Heart left ventricle (tissue), 16 donors: ENCODE measurements at places on chromosomes 7 and 10. TPM values are rescaled to one million over a fixed set of nuclear protein-coding genes. Genes with fewer than 3 reads are reported as not detected.

The FFAR4 gene
- not detected for total RNA-seq

The OPALIN gene
- total RNA-seq = not detected

DNA sequence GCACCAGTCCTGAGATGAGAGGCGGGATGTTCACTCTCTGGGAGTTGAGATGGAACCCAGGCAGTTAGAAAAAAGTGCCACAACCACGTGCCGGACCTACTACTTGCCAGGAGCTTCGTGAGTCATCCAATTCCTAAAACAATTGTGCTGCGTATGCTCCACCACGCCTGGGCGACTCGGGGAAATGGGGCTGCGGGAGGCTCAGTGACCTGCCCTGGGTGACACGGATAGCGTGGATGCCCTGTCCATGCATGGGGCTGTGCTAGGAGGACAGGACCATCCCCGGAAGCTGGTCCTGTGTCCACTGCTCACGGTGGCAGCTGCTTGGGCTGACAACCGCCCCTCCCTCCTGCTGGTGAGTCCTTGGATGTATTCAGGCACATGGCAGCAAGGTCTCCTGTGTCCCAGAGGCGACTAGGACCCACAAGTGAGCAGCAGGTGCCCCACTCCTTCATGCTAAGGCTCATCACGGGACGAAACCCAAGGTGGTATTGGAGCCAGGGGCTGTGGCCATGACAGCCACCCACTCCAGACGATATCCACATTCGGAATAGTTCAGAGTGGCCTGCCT is 90.4 kb downstream of the BMS1 start:
- no peak for DNase-seq

The ZSWIM8 gene
- total RNA-seq = 58.0 TPM

- DNase-seq = peak; percentile 91
Measured at GRCh38 chr10:132395704-132396493, 1.1 kb upstream of the PWWP2B start.

The PTF1A gene
- not detected for total RNA-seq

The MBL2 gene
- total RNA-seq = not detected

DNA sequence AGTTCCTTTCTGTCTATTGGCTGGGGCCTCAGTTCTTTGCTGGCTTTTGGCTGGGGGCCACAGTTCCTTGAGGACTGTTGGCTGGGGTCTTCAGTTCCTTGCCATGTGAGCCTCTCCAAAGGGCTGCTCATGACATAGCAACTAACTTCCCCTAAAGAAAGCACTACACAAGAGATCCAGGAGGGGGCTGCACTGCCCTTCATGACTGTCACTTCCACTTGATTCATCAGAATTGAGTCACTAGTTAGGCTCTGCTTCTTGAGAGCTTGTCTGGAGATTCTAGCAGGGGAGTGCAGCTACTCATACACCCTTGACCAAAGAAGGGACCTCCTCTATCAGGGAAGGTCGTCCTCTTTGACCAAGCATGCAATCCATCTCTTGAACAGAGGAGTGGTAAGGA is 38.0 kb upstream of the MKX start:
- DNase-seq = peak; percentile 10

- DNase-seq = no peak
Measured at GRCh38 chr7:2999078-2999500, 44.6 kb downstream of the CARD11 start.

- DNase-seq = no peak
Measured at GRCh38 chr10:88791924-88792323, 10.6 kb upstream of the LIPM start.

GRCh38 chr10:6593241-6593671 is 13.2 kb upstream of the PRKCQ start:
- DNase-seq = no peak

The TRIM50 gene
- total RNA-seq = not detected

DNA sequence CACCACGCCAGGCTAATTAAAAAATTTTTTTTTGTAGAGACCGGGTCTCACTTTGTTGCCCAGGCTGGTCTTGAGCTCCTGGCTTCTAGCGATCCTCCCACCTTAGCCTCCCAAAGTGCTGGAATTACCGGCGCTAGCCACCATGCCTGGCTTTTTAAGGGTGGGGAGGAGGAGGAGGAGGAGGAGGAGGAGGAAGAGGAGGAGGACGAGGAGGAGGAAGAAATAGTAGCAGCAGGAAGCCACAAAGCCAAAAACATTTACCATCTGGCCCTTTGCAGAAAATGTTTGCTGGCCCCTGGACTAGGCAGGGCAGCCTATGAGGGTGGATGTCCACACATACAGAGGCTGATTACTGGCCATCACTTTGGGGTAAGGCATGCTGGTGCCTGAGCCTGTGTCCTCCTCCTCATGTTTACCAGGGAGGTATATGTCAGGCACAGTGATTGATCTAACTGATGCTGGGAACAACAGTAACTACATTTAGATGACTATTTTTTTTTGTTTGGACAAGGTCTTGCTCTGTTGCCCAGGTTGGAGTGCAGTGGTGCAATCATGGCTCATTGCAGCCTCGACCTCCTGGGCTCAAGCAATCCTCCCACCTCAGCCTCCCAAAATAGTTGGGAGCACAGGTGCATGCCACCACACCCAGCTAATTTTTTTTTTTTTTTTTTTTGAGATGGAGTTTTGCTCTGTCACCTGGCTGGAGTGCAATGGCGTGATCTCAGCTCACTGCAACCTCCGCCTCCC is 122.1 kb downstream of the HIP1 start:
- no peak for DNase-seq

DNA sequence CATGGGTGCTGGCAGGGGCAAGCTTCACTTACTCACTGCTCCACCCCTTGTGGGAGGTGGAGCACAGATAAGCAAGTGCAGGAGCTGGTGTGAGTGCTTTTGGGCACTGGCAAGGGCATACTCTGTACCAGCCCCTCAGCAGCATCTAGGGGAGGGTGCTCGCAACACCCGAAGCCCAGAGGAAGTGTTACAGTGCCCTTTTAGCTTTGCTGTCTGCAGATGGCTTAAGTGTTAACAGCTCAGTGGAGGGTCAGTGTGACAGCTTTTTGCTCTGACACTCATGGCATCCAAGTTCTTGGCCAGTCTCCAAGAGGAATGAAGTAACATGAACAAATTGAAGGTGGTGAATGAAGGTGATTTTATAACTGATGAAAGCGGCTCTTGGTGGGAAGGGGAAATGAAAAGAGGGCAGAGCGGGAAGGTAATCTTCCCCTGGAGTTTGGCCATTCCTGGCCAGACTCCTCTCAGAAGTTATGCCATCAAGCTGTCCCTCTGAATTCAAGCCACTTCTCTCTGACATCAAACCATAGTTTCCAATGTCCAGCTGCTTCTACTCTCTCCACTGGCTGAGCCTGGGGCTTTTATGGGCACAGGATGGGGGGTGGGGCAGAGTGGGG is 862.5 kb downstream of the KCNMA1 start:
- peak; percentile 57 for DNase-seq

The HMX3 gene
- total RNA-seq = not detected

- no peak for DNase-seq
Measured at GRCh38 chr10:26215935-26216584, 514 bp upstream of the GAD2 start.

The CYP3A7 gene
- total RNA-seq = not detected

DNA sequence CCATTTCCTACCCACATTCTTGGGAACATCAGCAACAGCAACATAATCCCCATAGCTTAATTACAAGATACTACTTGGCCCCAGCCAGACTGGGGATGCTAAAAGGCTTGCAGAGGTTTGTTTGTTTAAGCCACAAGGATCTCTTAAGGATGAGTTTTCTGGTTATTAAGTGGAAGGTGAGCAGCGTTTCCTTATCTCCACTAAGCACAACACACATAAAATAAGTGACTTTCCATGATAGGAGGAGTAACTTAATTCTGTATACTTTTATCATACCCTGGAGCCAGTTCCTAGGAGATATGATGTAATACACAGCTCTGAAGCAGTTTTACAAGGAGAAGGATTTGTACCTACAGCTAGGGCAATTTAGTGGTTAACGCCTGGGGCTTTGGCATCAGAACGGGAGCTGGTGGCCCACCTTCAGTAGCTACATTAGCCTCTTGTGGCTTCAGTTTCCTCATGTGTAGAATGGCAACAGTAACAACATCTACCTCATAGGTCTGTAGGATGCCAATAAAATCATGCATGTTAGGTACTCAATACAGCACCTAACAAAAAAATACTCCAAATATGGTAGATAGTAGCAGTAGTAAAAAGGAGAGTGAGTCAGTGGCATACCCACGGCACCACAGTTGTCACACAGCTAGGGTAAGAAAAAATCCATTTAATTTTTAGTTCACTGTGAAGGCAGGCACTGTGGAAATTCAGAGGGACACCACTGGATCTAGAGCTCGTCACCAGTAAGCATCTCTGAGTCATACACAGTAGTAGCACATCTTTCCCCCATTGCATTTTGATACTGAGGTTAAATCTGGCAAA is 55.2 kb downstream of the DOCK4 start:
- DNase-seq = no peak

DNA sequence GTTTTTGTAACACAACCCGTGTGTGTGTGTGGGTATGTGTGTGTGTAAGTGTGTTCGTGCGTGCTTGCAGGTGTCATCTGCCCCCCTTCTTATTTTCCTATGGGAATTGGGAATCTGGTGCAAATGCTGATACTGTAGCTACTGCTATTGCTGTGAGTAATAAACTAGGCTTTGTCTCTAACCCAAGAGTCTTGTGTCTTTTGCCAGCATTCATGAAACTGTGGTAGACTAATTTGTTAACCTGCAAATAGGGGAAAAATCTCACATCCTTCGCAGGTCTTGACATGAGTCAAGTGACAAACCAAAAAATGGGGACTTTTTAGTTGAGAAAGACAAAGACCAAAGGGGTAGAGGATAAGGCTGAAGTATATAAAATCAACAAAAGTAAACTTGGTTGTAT is 57.9 kb upstream of the FAM133B start:
- DNase-seq = no peak

GRCh38 chr7:84668116-84668515 is 473.5 kb upstream of the SEMA3A start:
- DNase-seq = no peak

DNA sequence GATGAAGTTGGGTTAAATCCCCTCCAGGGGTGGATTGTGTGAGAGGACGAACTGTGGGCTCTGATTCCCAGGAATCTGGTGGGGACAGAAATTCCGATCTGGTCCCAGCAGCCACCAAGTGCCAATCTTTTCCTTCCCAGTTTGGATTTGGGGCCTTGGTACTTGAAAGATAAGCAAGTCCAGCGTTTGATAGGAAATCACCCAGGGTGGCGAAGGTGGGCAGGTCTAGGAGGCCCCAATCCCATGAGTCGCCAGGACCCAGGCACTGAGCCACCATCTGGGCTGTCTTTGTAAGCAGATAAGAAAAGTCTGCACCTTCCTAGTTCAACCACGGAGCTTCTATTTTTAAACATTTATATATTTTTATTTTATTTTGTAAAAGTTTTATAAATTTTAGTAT is 122.6 kb upstream of the LSM8 start:
- no peak for DNase-seq

GRCh38 chr10:102152545-102152890 is 329 bp downstream of the NOLC1 start:
- DNase-seq = no peak

DNA sequence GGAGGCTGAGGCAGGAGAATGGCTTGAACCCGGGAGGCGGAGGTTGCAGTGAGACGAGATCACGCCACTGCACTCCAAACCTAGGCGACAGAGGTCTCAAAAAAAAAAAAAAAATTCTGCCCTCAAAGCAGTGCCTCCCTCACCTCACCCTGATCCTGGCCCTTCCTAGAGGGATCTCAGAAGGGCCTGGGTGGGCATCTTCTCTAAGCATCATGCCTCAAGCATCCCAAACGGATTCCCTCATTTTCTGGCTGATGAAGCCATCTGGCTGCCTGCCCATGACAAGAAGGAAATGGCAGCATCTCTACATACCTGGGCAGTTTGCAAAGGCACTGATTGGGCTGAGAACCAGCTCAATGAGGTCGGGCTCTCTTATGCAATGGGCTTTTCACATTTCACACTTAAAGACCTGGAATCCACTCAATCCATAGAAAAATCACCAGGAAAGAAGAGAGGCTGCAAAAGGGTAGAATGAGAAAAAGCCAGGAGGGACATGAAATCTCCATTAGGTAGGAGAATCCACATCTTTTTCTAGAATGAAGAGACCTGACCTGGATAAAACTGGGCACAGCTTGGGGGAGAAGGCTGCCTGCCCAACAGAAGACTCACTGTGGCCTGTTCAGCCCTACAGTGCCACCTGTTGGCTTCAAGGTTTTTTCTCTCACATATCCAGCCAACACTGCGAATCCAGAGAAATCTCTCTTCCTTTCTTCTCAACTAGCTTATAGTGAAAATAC is 48.1 kb downstream of the PDLIM1 start:
- no peak for DNase-seq

DNA sequence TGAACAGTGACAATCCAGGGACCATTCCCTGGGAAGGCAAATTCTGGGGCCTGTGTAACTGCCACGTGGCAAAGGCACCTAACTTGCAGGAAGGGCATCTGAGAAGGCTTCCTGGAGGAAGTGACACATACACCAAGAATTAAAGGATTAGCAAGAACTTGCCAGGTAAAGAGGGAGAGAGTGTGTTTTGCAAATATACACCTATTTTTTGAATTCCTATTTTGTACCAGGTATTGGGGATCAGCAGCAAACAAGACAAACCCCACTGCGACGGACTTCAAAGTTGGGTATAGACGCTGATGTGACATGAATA is 206.5 kb upstream of the ZMIZ1 start:
- DNase-seq = no peak

DNA sequence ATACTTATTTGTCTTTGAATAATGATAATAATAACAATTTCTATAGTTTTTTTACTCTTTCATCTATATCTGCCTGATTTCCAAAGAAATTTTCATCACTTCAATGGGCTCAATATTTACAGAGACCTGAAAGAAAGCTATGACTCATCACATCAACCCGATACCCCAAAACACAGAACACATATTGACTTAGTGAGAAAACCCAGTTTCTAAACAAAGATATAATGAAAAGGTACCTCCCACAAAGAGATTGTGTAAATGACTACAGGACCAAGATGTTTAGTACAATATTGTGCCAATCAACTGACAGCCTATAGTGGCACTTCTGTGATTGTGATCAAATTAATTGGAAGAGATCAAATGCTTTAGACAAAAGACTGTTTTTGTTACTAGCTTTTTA is 133.9 kb downstream of the PCDH15 start:
- no peak for DNase-seq

DNA sequence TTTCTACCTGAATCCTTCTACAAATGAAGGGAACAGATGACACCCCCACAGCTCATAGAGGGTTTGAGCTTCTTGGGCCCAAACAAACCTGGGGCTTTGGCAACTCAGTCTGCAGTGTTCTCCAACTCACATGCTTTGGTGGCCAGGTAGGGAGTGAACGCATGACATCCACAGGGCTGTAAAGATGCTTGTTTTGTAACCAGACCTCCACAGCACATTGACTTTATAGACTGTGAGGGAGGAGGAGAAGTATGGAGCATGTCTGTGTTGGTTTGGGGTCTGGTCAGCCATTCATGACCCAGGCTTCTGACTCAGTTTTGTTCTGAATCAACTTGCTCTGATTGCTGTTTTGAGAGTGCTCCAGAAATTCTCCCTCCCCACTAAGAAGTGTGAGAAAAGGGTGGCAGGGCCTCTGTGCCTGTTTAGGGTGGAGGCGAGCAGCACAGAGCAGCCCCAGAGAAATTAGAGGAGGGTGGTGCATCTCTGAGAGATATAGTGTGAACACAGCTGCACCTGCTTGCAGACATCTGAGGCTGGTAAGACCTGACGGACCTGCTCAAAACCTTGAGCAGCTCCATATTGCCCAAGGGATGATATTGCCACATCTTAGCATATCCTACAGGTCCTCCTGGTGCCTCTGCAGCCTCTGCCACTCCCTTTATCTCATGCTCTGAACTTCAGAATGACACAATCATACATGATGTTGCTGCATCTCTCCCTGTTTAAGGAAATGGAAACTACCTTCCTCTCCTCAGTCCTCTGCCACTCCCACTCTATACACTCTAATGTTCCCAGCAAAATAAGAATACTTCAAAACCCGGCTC is 287.7 kb downstream of the ABCA13 start:
- no peak for DNase-seq
